ENCODE measurements at places on chromosomes 12 and 14.

DNA sequence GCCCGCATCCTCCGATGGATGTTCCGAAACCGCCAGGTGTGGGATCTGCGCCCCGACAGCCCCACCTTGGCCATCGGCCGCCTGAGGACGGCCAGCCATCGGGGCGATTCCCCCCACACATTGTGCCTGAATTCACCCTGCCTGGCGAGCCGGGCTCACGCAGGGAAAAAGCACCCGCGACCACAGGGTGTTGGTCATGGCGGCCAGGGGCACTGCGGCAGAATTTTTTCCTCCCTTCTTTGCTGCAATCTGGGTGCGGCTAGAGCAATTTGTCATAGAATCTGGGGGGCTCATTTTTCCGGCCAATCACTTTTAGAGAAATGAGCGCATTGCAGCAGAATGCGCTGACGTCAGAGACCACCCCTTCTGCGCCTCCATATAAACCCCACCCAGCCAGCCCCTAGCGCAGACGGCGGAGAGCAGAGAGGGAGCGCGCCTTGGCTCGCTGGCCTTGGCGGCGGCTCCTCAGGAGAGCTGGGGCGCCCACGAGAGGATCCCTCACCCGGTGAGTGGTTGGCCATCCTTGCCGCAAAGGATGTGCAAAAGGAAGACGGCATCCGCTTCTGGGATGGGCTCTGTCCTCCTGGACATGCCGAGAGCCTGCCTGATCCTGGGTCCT is at the start of gene MEG3:
Gene MEG3 (plus strand): TSS at position 406 of the 619 bp plus-strand sequence.
- no peaks in the 10 kb centered on the region for H3K27me3 ChIP-seq
- H3K4me3 ChIP-seq, result no peak within 1 kb of the TSS
- H3K4me1 ChIP-seq, result no peaks in the 10 kb centered on the region
- DNase-seq, result no peak
- H3K36me3 ChIP-seq, result no peaks in the 10 kb centered on the region

DNA sequence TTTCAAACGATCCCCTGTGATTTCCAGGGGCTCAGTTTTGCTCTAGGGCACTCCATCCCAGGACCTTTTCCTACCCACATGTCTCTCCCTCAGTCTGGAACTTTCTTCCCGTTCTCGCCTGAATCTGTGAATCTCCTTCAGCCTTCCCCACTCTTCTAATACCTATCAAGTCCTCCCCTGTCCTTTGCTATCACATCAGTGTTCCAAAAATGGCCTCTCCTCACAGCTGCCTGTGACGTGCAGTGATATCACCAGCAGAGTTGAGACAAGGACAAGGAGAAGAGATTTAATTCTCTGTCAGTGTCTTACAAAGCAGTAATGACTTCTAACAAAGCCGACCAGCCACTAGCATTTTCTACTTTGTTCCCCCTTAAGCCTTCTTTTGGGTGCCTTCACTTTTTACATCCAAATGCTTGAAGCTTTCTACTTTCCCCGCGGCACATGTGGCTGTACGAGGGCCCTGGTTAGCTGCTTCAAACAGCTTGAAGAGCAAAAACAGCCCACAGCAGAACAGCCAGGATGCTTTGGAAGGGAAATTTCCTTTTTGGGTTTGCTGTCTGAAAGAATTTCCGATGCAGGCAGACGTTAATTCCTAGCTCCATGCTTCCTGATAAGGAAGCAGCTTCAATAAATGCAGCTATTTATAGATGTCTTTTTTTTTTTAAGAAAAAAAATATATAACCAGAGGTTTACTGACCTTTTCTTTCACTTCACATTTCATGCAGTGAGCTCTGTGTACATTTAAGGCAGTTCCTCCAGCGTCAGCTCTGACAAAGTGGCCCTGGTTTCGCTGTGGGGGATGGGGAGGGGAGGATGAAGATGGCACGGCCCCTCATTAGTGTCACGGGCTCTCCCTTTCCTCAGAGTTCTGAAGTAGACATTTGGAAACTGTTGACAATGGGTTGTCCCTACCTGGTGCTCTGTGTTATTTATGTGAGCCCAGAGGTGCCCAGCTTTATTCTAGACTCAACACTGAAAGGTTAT is 109.3 kb downstream of the ETV6 start:
- DNase-seq, result no peak
- no peaks in the 10 kb centered on the region for H3K36me3 ChIP-seq
- no peak overlapping the region for H3K4me3 ChIP-seq
- no peaks in the 10 kb centered on the region for H3K27me3 ChIP-seq
- no peak overlapping the region for H3K27ac ChIP-seq
- peaks cover 11% of the 10 kb centered on the region for H3K4me1 ChIP-seq

DNA sequence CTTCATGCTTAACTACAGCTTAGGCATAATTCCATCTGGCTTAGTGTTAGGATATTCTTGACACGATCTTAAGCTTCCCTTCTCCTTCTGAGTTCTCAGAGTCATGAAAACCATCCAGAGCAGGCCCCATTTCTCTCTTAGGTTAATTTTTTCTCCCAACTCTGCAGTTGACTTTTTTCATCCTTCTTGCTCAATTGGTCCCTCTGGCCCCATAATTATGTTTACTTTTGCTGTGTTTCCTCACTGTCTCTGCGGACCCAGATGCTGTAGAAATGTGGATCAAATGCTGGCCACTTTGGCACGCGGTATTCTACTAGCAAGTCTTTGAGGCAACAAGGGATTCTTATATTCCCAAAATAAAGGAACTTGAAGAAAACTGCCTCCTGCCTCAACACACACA is 9.5 kb downstream of the TMEM132C start:
- H3K27ac ChIP-seq, result no peak overlapping the region
- H3K27me3 ChIP-seq, result no peaks in the 10 kb centered on the region

DNA sequence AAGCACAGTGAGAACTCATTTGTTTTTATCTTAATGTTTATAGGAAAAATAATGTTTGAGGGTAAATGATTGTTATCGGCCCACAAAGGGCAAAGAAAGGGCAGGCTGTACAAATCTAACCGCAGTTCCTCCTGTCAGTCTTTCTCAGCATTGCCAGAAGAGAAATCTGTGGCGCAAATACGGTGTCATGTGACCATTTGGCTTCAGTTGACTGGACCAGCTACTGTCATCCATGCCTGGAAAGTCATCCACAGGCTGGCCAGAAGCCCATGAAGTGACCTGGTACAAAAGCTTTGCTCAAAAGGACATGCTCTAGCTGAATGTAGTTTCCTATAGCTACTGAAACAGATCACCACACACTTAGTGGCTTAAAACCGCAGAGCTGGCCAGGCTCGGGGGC is 43.6 kb downstream of the HCAR2 start:
- H3K27ac ChIP-seq, result no peak overlapping the region
- no peaks in the 10 kb centered on the region for H3K4me1 ChIP-seq
- no peak overlapping the region for H3K4me3 ChIP-seq

GRCh38 chr12:67068204-67068731 is 200.9 kb upstream of the CAND1 start:
- H3K4me1 ChIP-seq, result no peaks in the 10 kb centered on the region
- H3K27ac ChIP-seq, result no peak overlapping the region
- DNase-seq, result no peak

DNA sequence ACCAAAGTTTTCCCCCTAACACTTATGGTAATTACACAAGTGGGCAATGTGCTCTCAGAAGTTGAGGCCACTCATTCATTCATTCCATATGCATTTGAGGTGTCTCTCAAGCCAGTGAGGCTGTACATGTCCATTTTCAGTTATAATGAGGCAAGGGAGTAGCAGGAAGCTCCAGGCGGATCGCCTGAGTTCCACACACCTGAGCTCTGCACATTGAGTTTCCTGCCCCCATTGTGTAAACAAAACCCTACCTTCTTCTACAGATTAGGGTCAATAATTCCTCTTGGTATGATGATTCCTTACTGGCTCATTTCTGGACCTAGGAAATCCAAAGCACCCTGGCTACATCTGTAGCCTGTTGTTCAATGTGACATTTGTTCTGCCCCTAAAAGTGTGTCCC is 555.3 kb downstream of the MED13L start:
- DNase-seq, result no peak
- H3K4me1 ChIP-seq, result no peaks in the 10 kb centered on the region
- no peaks in the 10 kb centered on the region for H3K27me3 ChIP-seq
- H3K4me3 ChIP-seq, result no peak overlapping the region
